ENCODE measurements at places on chromosomes 12 and 14.

DNA sequence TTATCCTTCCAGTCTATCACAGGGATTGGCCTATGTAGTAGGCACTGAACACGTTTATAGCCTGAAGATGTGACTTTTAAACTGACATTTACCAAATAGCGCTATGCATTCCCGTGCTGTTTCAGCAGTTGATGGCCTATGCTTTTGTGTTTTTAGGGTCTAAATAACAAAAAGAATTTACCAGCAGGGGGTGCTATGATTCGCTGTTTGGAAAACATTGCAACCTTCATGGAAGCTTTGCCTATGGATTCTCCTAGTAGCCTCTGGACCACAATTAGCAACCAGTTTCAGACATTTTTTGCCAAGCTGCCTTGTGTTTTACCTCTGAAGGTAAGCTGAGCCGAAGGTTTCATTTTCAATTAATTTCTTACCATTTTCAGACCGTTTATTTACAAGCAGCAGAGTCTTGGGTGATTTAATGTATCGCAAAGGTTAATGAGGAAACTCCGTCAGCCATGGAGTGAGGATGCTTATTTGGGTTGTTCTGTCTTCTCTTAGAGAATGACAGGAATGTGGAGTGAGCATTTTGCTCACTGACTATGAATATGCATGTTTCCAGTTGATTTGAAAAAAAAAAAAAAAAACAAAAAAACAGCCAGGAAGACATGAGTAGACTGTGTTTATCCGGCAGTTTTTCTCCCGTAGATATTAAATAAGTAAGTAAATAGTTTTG lies 133.1 kb downstream of the PRIMA1 start:
- DNase-seq, result peak; percentile 34

DNA sequence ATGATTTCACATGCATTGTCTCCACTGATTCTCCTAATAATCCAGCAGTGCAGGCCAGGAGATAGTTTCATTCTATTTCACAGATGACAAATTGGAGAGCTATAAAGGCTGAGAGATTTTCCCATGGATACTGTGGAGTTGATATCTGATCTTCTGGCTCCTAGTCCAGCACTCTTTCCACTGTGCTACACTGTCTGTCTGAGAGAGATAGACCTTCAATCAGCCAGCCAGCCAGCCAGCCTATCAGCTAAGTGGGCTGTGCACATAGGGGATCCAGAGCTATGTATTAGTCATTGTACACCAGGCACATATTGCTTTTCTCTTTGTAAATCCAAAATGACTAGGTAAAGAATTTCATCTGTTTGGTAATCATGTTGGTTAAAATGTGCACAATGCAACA lies 91.8 kb upstream of the ATP2B1 start:
- no peak for DNase-seq

- no peak for DNase-seq
Measured at GRCh38 chr12:119204671-119205285, 26.0 kb downstream of the HSPB8 start.

DNA sequence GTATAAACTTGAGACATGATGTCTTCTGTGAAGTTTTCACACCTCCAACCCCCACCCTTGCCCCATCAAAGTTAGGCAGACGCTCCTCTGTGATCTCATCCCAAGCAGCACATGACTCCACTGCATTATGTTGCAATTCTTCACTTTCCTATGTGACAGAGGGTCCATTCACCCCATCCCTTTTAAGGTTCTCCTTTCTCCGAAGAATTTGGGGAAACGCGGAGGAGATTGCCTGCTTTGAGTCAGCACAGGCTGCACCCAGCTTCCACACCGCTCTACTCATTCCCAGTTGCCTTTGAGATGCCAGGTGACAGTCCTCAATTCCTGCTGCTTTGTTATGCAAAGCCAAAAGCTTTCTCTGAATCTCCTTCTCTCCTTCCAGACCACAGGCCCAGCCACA lies 61.8 kb downstream of the PHLDA1 start:
- no peak for DNase-seq

- no peak for DNase-seq
Measured at GRCh38 chr14:104362761-104363605, 216.6 kb upstream of the C14orf180 start.

- no peak for DNase-seq
Measured at GRCh38 chr14:60649875-60650372, 647 bp upstream of the SIX1 start.

DNA sequence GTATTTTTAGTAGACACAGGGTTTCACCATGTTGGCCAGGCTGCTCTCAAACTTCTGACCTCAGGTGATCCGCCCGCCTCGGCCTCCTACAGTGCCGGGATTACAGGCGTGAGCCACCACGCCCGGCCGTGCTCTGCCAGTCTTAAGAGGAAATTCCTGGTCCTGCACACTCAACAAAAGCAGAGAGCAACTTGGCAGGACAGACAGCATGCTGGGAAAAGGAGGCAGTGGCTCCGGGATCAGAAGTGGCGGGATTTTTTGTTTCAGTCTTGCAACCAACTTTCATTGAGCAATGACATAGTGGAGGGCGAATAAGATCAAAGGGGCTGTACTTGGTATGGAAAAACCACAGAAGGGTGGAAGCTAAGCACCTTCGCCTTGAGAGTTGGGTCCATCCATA lies 2.1 kb downstream of the CKAP4 start:
- DNase-seq, result no peak

DNA sequence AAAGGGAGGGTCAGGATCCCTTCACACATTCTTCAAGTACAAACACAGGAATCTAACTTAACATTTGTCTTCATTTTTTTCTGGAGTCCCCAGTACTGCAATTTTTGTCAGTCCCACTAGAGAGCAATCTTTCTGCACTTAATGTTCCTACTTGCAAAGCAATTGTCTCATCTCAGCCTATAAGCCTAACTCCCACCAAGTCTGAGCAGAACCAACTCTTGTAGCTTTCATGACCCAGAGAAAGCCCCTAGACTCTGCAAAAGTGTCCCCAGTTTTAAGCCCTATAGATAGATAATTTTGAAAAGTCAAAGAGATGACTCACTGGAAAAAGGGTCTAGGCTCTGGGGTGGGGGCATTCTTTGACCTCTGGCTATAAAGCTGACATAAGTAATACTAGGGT lies 1.8 kb upstream of the ZBTB39 start:
- peak; percentile 65 for DNase-seq

Data from MM.1S (cell line).